Stimulated activated CD4-positive, alpha-beta T cell treated with anti-CD3 and anti-CD28 coated beads, TNF-alpha, amount 100 ng/mL, for 48 hours (primary cell): ENCODE measurements at places on chromosomes 4 and X.

DNA sequence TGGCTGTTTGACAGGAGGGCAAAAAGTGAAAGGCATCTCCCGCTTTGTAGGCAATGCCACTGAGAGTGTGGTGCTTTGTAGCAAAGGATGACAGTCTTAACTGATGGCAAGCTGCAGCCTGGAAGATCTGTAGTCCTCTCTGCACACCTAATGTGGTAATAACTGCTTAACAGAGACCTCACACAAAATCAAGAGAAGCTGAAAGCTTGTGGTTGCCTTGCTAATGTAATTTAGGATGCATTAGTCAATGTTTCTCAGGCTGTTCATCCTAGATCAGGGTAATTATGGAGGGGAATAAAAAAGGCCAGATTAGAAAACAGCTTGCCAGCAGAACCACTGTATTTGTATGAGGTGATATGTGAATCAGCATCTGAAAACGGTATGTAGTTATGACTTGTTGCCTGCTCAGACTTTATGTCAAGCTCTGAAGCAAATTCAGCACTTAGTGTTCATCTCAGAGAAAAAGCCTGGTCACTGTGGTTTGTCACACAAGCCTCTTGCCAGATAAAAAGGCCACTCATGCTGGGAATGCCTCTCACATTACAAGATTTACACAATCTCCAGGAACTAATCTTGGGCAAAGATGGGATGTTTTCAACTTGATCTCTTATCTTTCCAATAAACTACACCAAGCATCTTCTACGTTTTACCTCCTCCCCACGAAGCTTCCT lies 130.8 kb downstream of the ENOX2 start:
- DNase-seq = no peak

GRCh38 chr4:151407466-151408379 lies 1.3 kb upstream of the FHIP1A start:
- peak; percentile 2 for DNase-seq

- no peak for DNase-seq
Measured at GRCh38 chr4:159946983-159947615, 844.2 kb downstream of the RAPGEF2 start.

- no peak for DNase-seq
Measured at GRCh38 chrX:3493605-3494004, 147.2 kb upstream of the MXRA5 start.

GRCh38 chr4:79947386-79947785 lies 125.6 kb downstream of the ANTXR2 start:
- DNase-seq = no peak

DNA sequence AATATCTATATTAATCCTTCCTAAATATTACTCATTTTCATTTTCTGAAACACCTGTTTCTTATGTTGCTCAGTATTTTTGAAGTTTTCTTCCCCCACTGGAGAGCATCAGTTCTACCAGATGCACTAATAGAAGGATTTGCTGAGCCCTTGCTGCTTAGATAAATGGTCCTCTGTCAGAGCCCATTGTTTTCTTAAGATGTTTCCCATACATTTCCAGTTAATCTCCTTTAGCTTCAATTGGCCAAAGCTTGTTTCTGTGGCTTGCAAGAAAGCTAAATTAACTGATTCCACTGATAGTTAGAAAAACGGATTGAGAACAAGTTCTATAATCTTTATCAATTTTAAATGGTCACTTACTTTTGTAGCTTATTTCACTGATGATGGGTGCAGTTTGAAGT lies 1425.5 kb downstream of the PCDH18 start:
- DNase-seq = no peak

DNA sequence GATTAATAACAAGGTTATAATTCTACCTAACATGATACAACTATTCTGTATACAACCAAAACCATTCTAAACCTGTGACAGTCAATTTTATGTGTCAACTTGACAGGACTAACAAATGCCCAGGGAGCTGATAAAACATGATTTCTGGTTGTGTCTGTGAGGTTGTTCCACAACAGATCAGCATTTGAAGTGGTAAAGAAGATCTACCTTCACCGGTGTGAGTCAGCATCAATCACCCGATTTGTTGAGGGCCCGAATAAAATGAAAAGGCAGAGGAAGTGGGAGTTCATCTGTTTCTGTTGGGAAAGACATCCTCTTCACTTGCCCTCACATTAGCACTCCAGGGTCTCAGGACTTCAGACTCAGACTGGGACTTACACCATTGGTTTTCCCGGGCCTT lies 187.9 kb downstream of the MAB21L2 start:
- no peak for DNase-seq

GRCh38 chrX:49019050-49019449 lies 17.0 kb upstream of the GRIPAP1 start:
- DNase-seq = no peak

DNA sequence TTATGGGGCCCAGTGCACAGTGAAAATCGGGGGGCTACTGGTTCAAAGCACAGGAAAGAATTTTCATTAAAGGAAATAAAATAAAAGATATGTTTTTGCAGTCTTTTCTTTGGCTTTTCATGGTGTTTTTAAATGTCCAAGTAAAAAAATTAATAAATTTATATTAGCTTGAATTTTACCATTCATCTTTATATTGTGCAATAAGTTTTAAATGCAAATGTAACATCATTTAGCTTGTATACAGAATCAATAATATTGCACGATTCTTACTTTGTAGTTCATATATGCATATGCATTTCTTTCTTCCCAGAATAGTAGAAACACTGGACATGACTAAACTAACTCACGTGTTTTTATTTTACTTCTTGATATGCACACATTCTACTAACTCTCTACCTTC lies 31.0 kb downstream of the AREG start:
- no peak for DNase-seq

GRCh38 chr4:158837527-158838141 lies 68.8 kb downstream of the FNIP2 start:
- DNase-seq = no peak

- DNase-seq = no peak
Measured at GRCh38 chrX:36684053-36684452, 324.1 kb upstream of the FAM47C start.

DNA sequence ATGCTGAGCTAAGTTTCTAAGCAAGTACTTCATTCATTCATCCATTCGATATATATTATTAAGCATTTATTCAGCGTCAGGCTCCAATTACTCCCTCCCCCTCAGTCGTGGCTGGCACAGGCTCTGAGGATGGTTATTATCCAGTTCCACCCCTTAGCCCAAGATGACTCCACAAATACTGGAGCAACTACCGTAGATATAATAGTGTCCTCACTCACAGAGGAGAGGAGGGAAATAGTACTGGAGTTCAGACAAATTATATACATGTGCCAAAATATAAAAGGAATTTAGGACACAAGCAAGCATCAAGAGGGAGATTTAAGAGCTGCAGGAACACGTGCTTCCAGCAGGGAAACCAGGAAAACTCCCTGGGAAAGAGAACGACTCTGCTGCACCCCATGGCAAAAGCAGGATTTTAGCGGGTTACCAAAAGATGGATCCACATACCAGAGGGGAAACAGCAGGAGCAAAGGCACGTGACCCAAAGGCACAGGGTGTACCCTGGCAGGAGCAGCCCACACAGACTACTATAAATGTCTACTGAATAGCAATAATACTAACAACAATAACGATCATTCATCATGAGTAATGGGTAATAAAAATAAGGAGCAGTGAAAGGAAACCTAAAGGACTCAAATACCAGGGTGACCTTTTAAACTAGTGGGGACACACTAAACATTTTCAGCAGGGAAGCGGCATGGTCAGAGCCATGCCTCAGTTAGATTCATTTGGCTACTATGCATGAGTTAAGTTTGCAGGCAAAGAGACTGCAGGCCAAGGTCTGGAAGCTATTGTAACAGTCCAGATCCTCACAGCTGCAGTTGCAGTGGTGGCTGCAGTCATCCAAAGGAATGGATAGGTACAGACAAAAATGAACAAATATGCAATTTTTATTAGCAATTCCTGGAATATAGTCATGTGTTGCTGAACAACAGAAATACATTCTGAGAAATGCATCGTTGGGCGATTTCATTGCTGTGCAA lies 153.7 kb downstream of the APBB2 start:
- no peak for DNase-seq

DNA sequence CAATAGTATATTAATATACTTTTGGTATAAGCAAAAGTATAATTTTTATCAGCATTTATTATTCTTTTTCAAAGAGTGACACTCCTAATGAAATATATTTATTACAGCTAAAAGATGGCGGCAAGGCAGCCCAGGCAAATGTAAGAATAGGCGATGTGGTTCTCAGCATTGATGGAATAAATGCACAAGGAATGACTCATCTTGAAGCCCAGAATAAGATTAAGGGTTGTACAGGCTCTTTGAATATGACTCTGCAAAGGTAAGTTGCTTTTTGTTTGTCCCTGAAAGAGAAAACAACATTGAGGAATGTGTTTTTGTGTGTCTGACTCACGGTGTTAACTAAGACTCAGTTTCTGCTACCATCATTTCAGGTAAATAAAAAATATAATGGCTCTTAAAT lies 71.9 kb downstream of the PDLIM5 start:
- DNase-seq = no peak

DNA sequence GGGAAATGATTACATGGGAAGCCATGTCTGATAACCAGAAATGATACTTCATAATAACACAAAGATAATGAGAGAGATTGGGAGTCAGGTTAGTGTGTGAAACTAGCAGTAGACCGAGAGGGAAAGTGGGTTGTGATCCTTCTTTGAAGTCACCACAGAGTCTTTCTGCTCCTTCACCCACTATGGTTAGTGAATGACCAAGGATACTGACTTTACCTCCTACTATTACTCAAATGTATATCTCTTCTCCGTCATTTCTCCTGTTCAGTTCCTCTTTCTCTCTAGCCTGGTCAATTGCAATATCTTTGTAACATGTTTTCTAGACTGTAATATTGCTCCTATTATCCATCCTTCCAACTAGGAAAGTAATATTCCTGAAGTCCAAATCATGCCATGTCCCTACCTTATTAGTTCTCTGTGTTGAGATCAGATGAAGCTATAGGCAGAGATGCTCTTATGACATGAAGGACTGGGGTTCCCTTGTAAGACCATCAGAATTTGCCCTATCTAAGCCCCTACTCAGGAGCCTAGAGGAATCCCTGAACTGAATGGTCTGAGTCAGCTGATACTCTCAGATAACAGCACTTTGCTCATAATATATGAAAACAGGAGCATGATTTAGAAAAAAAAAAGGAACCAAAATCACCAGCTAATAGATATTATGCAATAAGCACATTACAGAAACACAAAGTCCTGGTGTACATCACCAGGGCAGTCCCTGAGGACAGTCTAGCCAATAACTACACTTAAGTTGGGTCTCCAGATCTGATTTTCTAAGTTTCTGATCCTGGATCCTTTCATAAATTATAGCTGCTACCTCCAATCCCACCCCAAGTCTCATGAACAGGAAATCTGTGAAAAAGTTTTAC lies 81.2 kb downstream of the SHROOM3 start:
- DNase-seq = no peak

DNA sequence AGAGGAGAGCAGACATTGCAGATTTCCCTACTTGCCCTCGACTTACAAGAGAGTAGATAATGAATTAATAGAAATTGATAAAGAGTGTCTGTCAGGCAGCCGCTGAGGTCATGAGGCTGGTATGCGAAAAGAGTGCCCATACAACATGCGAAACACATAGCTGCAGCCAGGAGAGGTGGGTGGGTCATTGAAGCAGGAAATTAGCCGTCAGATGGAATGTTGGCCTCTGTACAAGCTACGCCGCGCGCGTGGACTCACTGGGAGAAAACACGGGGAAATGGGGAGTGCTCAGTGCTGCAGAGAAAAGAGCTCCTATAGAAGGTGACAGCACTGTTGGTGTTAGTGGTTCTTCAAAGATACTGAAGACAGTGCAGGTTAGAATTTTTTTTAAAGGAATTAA lies 125.1 kb downstream of the RAPGEF2 start:
- no peak for DNase-seq

DNA sequence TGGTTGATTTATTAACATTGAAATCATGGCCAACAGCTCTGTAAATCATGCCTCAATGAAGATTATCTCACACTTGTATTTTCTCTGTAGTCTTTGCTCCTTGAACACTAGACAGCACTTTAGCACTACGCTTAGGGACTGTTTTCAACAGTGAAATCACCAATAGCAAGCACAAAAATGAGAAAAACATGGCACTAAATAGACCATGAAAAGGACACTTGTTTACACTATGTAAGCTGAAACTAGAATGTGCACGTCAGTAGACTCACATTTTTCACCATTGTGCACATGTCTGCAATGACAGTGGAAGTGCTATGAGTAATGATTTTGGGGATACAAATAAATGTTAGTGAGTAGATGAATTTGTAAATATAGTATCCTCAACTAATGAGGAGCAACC lies 3.1 kb downstream of the BMP2K start:
- no peak for DNase-seq

- no peak for DNase-seq
Measured at GRCh38 chr4:25421816-25422525, 44.9 kb downstream of the ANAPC4 start.

DNA sequence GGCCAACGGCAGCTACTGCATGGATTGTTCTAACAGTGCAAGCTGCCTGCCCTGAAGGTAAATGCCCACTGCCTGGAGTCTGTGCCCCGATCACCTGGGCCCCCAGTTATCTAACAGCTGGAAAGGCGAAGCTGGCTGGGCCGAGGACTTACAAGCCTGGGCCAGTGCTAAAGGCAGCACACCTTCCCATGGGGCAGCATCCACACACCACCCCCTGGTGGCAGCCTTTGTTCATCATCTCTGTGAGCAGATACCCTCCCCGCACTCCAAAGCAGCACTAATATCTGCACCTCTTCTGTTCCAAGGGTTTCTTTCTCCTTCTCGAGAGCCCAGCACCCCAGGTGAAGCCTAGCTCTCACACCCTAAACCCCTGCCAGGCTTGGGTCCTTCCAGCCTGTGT lies 7.6 kb downstream of the SLC2A9 start:
- no peak for DNase-seq
